ENCODE measurements at places on chromosomes 6 and 20.
A peak's percentile ranks its signal among the peaks of the same experiment; 100 is the strongest.

GRCh38 chr6:20692023-20692422 is 157.8 kb downstream of the CDKAL1 start:
- no peak for DNase-seq

DNA sequence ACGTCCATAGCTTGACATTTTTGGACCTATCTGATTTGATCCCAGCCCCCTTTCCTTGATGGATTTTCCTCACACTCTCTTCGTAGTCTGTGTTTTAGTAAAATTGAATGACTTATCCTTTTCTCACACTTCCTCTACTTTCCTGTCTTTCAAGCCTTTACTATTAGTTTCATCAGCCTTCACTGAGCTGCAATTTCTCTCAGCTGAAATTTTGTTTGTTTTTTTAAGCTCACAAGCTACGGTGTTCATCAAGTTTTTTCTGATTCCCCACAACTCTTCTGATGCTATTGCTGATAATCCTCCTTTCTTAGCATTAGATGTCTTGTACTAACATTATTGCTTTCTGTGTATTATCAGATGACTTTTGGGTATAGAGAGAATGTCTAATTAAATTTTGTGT is 263.7 kb downstream of the TBX18 start:
- no peak for DNase-seq

- DNase-seq, result no peak
Measured at GRCh38 chr6:42281570-42281969, 63.9 kb upstream of the MRPS10 start.

- DNase-seq, result peak; percentile 53
Measured at GRCh38 chr20:64247970-64248841, 7.3 kb upstream of the PCMTD2 start.

DNA sequence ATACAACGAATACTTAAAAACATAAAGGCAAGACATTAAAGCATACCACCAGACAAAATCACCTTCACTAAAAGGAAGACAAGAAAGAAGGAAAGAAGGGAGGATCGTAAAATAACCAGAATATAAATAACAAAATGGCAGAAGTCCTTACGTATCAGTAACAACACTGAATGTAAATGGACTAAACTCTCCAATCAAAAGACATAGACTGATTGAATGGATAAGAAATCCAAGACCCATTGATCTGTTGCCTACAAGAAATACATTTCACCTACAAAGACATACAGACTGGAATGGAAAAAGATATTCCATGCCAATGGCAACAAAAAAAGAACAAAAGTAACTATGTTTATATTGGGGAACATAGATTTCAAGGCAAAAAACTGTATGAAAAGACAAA is 74.1 kb downstream of the LMBRD1 start:
- no peak for DNase-seq

- no peak for DNase-seq
Measured at GRCh38 chr6:106772270-106773142, 143.1 kb downstream of the QRSL1 start.

DNA sequence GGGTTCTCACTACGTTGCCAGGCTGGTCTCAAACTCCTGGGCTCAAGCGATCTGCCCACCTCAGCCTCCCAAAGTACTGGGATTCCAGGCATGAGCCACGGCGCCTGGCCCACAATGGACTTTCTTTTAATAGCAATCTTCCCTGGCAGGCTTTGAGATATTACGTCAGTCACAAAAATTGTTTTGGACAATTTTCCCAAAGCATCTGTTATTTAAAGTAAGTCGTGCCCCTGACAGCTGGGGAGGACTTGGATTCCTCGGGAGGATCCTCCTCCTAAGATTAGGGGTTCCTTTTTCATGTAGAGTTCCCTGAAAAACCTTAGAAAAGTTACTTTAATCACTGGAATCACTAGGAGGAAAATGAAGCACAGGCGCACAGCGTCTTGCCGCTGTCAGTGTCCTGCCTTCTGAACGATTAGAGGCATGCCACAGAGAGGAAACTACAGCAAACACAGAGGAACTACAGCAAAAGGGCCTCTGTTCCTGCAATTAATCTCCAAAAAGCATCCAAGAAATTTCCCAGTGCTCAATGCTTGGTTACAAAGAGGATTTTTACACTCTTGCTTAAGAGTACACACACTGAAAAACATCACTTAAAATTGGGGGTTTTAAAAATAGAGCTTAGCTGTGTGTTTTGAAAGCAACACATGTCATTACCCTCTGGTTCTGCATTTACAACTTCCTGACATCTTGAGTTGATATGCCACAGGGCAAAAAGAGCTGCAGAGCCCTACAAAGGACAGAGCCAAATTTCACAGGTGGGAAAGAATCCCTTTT is 4.5 kb downstream of the ACSS1 start:
- peak; percentile 74 for DNase-seq

GRCh38 chr20:6828794-6829423 is 61.4 kb downstream of the BMP2 start:
- peak; percentile 70 for DNase-seq

DNA sequence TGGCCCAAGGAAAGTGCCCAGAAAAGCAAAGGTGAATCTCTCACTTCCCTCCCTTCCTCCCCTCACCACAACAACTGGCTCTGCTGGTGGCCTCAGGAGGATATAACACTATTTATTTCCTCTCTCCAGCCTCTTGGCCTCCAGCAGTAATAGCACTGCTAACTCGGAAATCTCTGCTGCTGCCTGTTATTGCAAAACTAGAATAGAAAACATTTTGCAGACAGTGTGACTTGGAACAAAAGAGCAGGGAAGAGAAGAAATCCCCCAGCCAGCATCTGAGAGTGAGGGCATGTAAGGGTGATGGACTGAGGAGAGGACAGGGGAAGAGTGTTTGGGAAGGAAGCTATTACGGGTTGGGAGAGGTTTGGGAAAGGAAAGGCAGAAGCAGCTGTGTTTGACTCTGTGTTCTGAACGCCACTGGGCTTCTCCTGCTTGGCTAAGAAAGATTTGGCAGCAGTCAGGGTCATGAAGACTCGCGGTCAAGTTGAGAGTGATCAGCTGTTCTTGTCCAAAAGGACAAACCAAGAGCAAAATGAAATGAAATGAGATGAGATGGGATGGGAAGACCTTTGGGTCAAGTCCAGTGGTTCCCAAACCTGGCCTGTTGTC is 81.0 kb upstream of the SNX9 start:
- peak; percentile 54 for DNase-seq

DNA sequence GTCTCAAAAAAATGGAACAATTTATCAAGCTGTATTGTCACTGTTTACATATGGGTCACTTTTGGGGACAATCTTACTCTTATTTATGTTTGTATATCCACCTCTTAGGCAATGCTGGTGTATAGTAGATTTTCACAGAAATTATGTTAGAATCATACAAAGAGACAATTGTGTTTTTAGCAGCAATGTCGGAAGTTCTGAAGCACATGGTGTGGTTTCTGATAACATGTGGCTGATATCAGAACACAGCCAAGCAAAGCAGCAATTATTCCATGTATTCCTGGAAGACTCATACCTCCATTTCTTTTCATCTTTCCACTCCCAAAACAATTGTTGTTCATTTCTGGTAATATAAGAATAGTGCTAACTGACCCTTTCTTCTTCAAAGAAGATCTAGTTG is 17.5 kb upstream of the LOC128125822 start:
- DNase-seq, result no peak

DNA sequence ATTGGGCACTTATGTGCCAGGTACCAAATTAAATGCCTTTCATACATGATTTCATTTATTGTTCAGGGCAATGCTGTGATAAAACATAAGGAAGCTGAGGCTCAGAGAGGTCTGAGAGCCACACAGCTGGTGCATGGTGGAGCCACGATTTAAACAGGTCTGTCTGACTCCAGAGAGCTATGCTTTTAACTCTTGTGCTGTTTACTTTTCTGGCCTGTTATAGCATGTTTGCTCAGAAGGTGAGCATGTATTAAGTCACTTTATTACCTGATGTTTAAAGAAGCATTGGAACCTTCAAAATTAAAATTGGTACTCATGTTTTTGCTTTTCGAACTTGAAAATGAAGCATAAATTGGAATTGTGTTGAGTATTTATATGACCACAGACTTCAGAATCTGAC is 26.8 kb downstream of the MCM8 start:
- DNase-seq, result no peak

DNA sequence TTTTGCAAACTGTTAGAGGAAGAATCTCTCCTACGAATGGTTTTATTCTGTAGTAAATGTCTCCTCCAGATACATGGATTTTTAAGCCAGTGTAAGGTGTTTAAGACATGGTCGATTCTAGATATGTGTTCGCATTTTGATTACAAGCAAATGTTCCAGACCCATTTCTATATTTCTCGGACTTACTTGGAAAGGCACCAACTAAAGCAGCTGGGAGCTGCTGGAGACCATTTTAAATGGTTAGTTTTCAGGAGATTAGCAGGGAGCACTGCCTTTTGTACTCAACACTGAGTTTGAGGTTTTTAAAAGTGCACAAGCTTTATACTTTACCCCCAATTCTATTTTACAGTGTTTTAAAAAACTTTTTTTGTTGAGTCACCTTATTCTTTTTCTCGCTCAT is 857.0 kb downstream of the KIF16B start:
- DNase-seq, result no peak

DNA sequence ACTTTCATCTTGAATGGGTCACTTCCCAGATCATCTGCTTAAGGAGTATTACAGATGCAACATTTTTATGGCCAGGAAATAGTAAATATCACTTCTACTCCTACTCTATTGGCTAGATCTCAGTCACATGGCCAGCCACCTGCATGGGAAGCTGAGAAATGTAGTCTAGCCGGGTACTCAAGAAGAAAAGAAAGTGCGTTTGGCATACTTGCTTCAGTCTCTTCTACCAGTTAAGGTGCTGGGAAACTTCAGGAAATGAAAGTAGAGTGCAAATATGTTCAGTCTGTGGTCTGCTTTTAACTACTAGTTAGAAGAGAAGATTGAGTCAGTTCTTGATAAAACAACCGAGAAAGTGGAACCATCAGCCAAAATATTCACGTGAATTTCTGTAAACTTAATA is 129.2 kb downstream of the PDSS2 start:
- DNase-seq, result no peak

GRCh38 chr20:23278172-23278571 is 72.4 kb upstream of the NXT1 start:
- no peak for DNase-seq

GRCh38 chr6:108635505-108636226 is 74.9 kb downstream of the FOXO3 start:
- DNase-seq, result no peak

GRCh38 chr6:20417819-20418218 is 16.1 kb downstream of the E2F3 start:
- no peak for DNase-seq

DNA sequence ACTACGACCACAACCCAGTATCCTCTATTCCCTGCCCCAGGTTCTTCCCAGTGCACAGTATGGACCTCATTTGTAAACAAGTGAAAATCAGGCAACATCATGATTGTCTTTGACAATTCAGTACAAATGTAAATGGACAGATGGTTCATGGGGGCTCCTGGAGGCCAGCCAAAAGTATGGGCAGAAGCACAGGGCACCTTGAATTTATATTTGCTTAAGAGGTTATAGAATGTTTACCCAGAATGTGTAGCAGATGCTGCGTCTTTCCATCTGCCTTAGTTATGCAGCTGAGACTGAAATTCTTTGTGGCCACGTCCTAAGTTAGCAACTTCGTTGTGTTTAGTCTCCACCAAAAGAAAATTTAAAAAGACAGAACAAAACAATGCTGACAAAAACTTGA is 559.6 kb upstream of the NRSN1 start:
- DNase-seq, result no peak

DNA sequence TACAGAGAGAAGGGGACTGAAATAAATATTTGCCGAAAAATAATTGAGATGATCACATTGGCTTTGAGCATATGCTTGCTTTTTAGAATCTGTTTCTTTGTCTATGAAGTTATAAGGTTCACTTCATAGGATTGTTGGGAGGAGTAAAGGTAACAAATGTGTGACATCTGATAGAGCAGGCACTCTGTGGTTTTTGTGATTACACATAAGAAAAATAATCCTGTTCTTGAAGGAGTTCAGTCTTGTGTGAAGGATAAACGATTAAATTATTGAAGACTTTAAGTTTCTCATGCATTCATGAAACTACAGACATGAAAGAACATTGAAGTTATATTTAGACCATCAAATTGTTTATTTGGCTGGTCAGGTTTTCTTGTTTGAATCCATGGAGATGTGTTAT is 45.0 kb downstream of the QKI start:
- no peak for DNase-seq

- no peak for DNase-seq
Measured at GRCh38 chr6:64680446-64680845, 1026.6 kb downstream of the EYS start.

- DNase-seq, result peak; percentile 39
Measured at GRCh38 chr6:44006123-44006871, 121.0 kb downstream of the MRPL14 start.

DNA sequence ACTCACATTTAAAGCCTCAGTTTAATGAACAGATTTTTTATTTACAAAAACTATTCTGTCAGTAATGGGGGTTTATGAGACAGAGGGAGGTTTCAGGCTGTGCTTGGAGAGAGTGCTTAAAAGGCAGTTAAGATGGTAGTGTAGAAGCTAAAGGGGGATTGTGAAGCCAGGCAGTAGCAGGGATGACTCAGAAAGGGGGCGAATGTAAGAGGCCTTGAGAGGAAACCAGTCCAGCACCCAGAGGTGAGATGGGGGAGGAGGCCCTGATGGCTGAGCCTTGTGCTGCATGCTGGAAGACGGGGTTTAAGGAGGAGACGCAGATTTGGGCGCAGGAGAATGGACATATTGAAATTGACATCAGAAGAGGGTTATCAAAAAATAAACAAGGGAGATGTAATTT is 6.6 kb upstream of the SERPINB9 start:
- DNase-seq, result no peak

DNA sequence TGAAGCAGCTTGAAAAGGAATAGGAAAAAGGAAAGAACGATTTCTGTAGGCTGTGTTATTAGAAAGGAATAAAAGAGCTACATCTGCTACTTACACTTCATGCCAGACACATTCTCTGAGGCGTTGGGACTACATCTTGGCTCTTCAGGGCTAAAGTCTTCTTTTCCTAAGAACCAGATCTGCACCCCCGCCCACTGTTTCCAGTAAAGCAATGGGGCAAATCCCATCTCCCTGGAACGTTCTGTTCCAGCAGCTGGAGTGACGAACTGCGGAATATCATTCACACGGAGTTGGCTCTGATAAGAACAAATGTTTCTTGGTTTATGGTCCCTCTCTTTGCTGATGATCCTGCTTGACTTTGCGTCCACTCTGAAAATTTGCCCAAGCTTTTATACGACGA is 26.9 kb downstream of the FAM50B start:
- DNase-seq, result no peak

DNA sequence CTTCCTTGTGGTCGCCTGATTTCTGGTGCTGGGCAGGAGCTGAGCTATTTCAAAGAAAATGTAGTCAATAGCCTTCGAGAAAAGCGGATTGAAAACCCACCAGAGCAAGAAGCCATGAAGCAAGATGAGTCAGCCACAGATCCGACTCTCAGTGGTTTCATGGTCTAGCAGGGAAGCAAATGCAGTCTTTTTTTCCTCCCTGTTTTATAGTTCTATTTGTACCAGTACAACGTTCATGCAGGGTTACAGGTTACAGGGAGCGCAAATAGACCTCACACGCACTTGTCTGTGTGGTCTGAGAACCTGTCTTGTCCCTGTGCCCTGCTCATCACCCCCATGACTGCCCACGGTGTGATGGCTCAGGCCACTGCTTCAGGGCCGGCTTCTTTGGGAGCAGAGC is 309.8 kb upstream of the SUPT3H start:
- DNase-seq, result no peak

Data from tibial artery (tissue), 4 donors.